ENCODE measurements at places on chromosomes 3 and 15. TPM values are rescaled to one million over a fixed set of nuclear protein-coding genes. Genes with fewer than 3 reads are reported as not detected.

Gene LMOD3
- not detected for total RNA-seq

Gene NR2E3
- total RNA-seq = 0.20 TPM

Gene MRPS25
- total RNA-seq = 13.7 TPM

Gene CHL1
- not detected for total RNA-seq

Gene MCF2L2
- 0.22 TPM for total RNA-seq

Gene AGBL1
- total RNA-seq = not detected

Gene TYRO3
- 1.6 TPM for total RNA-seq

Gene C3orf22
- total RNA-seq = not detected

Gene CRTAP
- 60.1 TPM for total RNA-seq

Gene GADL1
- total RNA-seq = not detected

Gene DNAH12
- total RNA-seq = not detected

Gene FBXL2
- 8.9 TPM for total RNA-seq

Gene CTDSPL2
- 73.8 TPM for total RNA-seq

Gene HRH1
- total RNA-seq = 5.4 TPM

Gene GPR27
- total RNA-seq = not detected

Gene GPR149
- not detected for total RNA-seq

Gene KIF15
- total RNA-seq = 1.6 TPM

- peak; percentile 73 for DNase-seq
Observed at GRCh38 chr3:123286308-123287023, 84.7 kb downstream of the SEC22A start.

DNA sequence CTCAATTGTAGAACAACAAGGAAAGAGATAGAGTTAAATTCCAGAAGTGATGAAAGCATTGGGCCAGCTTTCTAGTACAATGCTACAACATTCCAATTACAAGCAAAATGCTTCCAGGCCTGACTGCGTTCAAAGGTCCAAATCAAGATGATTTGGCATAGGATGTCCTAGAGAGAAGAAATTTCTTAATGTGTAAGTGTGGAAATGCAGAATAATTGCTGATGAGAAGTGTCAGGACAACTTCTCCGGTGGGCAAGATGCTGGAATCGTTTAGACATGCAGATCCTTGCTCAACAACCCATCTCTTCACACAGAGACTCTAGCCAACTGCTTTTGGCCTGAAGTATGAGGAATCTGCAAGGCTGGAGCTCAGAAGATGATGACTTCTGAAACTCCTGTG, 71.1 kb upstream of the PDZRN3 start:
- DNase-seq = no peak

DNA sequence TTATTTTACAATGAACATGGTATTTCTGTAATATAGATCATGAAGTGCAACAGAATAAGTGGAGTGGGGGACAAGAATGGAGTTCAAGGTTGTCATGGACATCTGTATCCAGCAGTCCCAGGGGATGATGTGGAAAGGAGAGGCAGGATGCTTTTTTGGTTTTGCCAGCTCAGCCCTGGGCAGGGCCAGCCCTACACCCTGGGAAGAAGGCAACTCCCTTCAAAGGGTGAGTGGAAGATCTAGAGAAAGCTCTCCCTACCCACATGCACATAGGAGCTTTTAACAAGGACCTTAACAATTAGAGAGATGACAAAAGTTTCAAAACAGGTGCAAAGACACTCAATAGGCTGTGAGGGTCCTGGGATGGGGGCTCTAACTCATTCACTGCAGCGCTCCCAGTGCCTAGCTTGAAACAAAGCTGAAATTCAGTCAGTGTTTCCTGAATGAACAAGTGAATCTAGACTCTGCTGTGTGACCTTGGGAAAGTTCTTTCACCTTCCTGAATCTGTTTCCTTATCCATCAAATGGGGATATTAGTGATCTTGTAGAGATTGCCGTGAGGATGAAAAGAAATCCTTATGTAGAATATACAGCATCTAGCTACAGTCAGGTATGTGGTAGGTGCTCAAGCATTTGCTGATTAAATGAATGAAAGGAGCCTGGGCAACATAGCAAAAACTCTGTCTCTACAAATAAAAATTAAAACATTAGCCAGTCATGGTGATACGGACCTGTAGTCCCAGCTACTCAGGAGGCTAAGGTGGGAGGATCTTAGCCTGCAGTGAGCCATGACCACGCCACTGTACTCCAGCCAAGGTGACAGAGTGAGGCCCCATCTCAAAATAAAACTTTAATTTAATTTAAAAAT, 14.3 kb downstream of the BHLHE40 start:
- DNase-seq = no peak

DNA sequence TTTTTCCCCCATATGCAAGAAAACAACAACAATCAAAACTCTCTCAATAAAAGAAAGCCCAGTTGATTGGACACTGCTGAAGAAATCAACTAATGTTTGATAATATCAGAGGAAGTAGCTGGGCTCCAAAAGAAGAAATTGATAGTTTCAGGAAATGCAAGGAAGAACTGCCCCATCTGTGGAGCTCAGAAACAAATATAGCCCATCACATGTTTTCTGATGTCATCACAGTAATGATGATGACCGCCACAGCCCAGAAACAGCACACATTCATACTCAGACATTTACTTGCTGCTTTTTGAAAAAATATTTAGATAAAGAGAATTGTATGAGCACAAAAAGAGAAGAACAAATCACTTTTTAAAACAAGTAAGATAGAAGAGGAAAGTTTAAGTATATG, 67.6 kb downstream of the GOLIM4 start:
- DNase-seq = no peak

DNA sequence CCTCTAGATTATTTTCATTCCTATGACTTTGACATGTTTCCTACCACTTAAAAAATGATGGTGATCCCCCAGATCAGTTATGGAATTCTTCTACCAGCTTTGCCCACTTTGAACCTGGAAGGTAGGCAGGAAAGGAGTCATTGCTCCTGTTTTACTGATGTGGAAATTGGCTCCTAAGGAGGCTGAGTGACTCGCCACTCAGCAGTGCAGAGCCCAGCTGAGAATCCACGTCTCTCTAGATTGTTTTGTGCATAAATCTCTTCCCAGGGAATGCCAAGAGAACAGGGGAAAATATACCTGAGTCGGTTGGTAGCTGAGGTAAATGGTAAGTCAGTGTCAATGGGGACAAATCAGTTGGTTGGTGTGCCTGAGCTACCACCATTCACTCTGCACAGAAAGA, 4.7 kb downstream of the LTF start:
- DNase-seq = no peak

DNA sequence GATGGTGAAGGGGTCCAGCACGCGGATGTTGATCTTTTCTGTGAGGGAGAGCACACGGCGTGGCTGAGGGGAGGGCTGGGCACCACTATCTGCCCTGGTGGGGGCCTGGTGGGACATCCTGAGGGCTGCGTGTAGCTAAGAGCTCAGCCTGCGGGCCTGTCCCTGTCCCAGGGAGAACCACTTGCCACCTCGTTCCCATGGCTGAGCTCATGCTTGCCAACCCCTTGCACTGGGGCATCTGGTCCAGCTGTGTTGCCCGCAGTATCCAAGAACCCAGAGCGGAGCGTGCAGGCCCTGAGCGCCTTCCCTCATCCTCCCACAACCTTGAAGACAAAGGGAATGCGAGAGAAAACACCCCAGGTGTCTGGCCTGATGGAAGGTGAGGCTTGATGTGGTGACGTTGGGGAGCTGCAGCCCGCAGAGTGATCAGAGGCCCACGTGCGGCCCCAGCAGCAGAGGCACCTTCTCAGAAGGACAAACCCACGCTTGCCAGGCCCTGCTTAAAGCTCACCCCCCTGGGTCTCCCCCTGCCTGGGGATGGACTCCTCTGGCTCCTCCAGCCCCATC, 28.9 kb downstream of the TKT start:
- no peak for DNase-seq

GRCh38 chr15:75844629-75845335, 1.5 kb downstream of the UBE2Q2 start:
- DNase-seq = no peak

- DNase-seq = peak; percentile 1
Observed at GRCh38 chr3:155416500-155417118, 123.1 kb upstream of the STRIT1 start.

DNA sequence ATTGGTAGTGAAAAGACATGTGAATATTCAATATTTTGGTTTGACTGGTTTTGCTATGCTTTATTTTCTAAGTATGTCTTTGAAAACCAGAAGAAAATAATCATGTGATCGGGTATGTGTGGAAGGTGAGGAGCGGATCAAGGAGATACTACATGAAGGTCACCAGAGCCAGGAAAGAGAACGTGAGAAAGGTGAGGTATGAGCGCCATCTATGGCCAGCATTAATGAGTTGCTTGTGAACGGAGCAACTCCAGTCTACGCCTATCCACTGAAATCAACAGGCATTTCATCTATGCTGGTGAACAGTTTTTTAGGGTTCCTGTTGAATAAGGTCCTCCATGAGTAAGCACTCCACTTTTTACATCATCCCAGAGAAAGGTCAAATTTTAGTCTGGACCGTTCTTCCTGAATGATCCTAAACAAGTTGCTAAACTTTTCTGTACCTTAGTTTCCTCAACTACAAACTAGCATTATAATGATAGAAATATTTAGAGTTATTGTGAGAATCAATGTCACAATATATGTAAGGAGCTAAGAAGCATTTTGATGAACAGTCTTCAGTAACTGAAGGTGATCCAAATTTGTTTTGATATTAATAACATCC, 1435.2 kb upstream of the CADM2 start:
- DNase-seq = peak; percentile 54

DNA sequence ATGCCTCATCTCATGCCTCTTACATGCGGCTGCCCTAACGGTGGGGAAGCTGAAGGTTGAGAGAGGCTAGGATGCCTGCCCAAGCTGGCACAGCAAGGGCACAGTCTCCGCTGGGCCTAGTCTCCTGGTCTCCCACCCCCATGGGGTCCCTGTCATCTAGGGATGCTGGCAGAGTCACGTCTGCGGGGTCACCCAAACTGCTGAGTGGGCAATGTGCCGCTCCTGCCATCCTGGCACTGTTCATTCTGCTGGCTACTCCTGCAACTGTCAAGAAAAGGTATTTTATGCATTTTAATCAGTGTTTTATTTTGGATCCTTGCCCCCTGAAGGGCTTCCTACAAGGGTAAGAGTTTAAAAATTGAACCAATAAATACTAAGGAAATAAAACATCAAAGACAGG, 12.8 kb downstream of the LINGO1 start:
- DNase-seq = no peak

DNA sequence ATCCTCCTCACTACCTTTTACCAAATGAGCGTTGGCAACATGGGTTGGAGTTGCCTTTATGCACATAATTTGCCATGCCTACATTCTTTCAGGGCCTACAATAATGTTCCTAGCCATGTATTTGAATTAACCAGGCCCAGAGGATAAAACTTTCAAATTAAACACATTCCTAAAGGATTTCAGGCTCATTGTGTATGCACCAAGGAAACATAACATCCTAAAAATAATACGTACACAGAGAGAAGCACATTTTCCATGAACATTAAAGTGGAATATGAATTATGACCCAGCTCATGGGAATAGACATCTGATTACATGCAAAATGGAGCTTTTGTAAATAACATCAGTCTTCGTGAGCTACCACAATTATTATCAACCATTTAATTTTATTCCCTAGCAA, 203.3 kb downstream of the RORA start:
- no peak for DNase-seq

DNA sequence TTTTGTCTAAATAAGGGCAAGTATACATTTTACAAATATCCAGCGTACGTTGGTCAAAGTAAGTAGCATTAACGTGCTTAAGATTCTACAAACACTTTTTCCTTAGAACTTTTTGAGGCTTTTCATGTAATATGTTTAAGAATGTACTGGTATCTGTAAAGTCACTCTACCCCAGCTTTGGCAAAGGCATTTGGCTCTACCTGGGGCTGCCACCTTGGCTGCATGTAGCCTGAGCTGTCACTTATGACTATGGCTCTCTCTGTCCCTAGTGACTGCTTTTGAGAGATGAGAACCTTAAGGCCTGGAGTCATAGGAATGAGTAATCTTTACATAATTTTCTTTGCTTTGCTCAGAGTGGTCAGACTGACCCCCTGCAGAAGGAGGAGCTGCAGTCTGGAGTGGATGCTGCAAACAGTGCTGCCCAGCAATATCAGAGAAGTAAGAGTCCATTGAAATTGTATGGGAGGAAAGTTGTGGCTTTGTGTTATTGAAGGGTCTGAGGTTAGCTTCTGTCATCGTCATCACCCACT, 61.2 kb downstream of the IQGAP1 start:
- DNase-seq = no peak

DNA sequence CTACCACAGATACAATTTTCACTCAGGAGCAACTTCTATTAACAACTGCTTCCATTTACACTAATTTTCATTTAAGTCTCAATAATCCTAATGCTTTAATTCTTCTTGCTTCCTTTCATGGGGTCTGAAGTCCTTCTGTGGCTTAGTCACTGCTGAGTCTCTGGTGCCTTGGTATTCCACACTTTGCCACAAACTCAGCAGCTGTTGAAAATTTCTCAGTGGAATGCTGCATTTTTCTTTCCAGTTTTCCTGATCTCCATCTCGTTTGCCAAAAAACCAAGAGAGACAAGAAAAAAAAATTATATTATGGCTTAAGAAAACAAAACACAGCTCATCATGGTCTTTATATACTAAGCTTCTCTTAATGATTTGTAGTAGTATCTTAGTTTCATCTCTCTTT, 269.2 kb upstream of the AZI2 start:
- DNase-seq = no peak

DNA sequence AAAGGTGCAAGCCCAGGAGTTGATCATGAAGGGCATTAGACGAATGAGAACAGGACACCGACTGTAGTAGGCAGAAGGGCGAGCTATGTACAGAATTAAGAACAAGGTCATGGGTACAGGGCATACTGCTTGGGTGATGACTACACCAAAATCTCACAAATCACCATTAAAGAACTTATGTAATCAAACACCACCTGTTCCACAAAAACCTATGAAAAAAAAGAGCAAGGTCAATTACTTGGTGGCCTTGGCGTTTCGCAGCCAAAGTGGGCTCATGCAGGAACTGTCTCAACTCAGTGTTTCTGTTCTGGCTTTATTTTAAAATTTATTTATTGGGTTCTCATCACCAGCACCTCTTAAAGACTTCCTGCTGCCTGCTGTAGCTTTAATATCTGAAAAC, 2.1 kb downstream of the KAT2B start:
- no peak for DNase-seq

- DNase-seq = no peak
Observed at GRCh38 chr3:71183549-71183948, 400.0 kb downstream of the FOXP1 start.

- no peak for DNase-seq
Observed at GRCh38 chr15:98216166-98216565, 255.7 kb downstream of the ARRDC4 start.

DNA sequence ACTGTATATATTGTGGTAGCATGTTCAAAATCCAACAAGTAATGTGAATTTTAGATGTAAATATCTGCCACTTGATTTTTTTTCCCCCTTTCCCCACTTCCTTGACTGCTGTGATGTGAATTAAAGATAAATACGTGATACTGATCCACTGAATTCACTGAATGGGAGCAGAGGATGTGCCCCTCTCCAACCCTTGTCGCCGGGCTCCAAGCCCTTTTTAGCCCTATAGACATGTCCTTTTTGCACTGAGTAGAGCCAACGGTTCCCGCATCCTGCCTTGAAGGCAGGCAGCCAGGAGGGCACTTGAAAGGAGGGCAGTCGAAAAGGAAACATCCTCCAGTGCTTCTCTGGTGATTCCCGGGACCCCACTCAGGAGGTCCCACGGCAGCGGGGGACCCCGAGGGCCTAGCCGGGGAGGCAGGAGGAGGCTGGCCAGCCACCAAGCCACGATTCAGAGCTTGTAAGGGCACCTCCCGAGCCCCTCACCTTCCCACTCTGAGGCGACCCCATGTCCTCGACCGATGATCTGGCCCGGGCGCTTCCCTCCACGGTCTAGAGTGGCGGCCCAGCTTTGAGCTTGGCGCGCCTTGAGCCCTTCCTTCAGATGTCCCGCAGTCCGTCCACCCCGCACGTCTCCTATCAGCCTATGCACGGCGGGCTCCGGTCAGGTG, 901 bp upstream of the MANF start:
- DNase-seq = peak; percentile 43

All from lung microvascular endothelial cell (primary cell).